Neural progenitor cell (in vitro differentiated cells): ENCODE measurements at places on chromosomes 7 and 10. TPM values are rescaled to one million over a fixed set of nuclear protein-coding genes. Genes with fewer than 3 reads are reported as not detected.

The RELN gene
- total RNA-seq, result 0.02 and 0.19 TPM in 2 replicates

The IDI2 gene
- total RNA-seq, result not detected in 2 replicates

The CNPY1 gene
- total RNA-seq, result not detected in 2 replicates

The LLCFC1 gene
- not detected in 2 replicates for total RNA-seq

The PDGFA gene
- total RNA-seq, result 9.8 and 13.7 TPM in 2 replicates

The SFRP4 gene
- not detected in 2 replicates for total RNA-seq

The DIP2C gene
- total RNA-seq, result 10.1 and 12.2 TPM in 2 replicates

The SFTPA1 gene
- not detected in 2 replicates for total RNA-seq

The VIM gene
- total RNA-seq, result 727 and 820 TPM in 2 replicates

The SRRM3 gene
- total RNA-seq, result 2.2 and 4.6 TPM in 2 replicates

The TFPI2 gene
- 1.5 and 5.8 TPM in 2 replicates for total RNA-seq

The LRRD1 gene
- total RNA-seq, result not detected in 2 replicates

The ERVW-1 gene
- not detected in 2 replicates for total RNA-seq

The LRRC17 gene
- 4.3 and 4.6 TPM in 2 replicates for total RNA-seq

The OR2AE1 gene
- not detected in 2 replicates for total RNA-seq

The ADAMTS14 gene
- total RNA-seq, result 0.53 TPM in 1 of 2 replicates, not detected in the other

The EBLN1 gene
- not detected in 2 replicates for total RNA-seq

The NKX2-3 gene
- total RNA-seq, result not detected in 2 replicates

The ASZ1 gene
- not detected in 2 replicates for total RNA-seq

The ADAM22 gene
- 10.7 and 13.7 TPM in 2 replicates for total RNA-seq

The KIF11 gene
- 80.2 and 128 TPM in 2 replicates for total RNA-seq

The OR2A12 gene
- total RNA-seq, result not detected in 2 replicates

The UCMA gene
- not detected in 2 replicates for total RNA-seq

The GGCT gene
- 97.1 and 160 TPM in 2 replicates for total RNA-seq

The CNTNAP2 gene
- total RNA-seq, result 110 and 126 TPM in 2 replicates

The POU6F2 gene
- 3.4 and 4.0 TPM in 2 replicates for total RNA-seq

The CTAGE4 gene
- 0.43 and 1.1 TPM in 2 replicates for total RNA-seq

The C10orf90 gene
- not detected in 2 replicates for total RNA-seq

The RADIL gene
- total RNA-seq, result 3.1 and 5.8 TPM in 2 replicates

The STRIP2 gene
- total RNA-seq, result 11.6 and 12.5 TPM in 2 replicates

The AZGP1 gene
- not detected in 2 replicates for total RNA-seq

The TMEM139 gene
- total RNA-seq, result 0.94 and 5.4 TPM in 2 replicates

The ATRNL1 gene
- total RNA-seq, result 6.9 and 16.4 TPM in 2 replicates

The PNLIP gene
- not detected in 2 replicates for total RNA-seq

The C10orf53 gene
- not detected in 2 replicates for total RNA-seq

The POM121C gene
- 14.1 and 16.2 TPM in 2 replicates for total RNA-seq

The NOS3 gene
- 1.3 and 11.0 TPM in 2 replicates for total RNA-seq

The PTPN20 gene
- total RNA-seq, result not detected in 2 replicates

The LEP gene
- total RNA-seq, result not detected in 2 replicates

The IGFBP3 gene
- 22.0 and 29.0 TPM in 2 replicates for total RNA-seq

The FXYD4 gene
- not detected in 2 replicates for total RNA-seq

The AOAH gene
- 5.5 and 5.9 TPM in 2 replicates for total RNA-seq

The KBTBD2 gene
- total RNA-seq, result 31.2 and 45.5 TPM in 2 replicates

The PIP gene
- not detected in 2 replicates for total RNA-seq

The MLXIPL gene
- total RNA-seq, result 0.87 and 0.90 TPM in 2 replicates

The ADRB1 gene
- 0.09 TPM in 1 of 2 replicates, not detected in the other for total RNA-seq

The CFAP58 gene
- 0.53 and 1.7 TPM in 2 replicates for total RNA-seq

The PNLIPRP3 gene
- total RNA-seq, result not detected in 2 replicates

The MSMB gene
- not detected in 2 replicates for total RNA-seq

The FZD1 gene
- total RNA-seq, result 5.1 and 10.9 TPM in 2 replicates

The SPDYE9 gene
- not detected in 2 replicates for total RNA-seq

The CPN1 gene
- not detected in 2 replicates for total RNA-seq

The C1QL3 gene
- 0.25 and 0.28 TPM in 2 replicates for total RNA-seq

The AKR1C8 gene
- not detected in 2 replicates for total RNA-seq
